Daoy (cell line): ENCODE measurements at places on chromosomes 3 and 15. TPM values are rescaled to one million over a fixed set of nuclear protein-coding genes. Genes with fewer than 3 reads are reported as not detected.

The IL17RD gene
- total RNA-seq = 0.46 and 0.71 TPM in 2 replicates

The CCDC14 gene
- 40.6 and 63.7 TPM in 2 replicates for total RNA-seq

The PKM gene
- 1,722 and 1,777 TPM in 2 replicates for total RNA-seq

The PLS1 gene
- 30.5 and 31.6 TPM in 2 replicates for total RNA-seq

The SI gene
- not detected in 2 replicates for total RNA-seq

GRCh38 chr3:71309342-71309741 is 274.2 kb downstream of the FOXP1 start:
- DNase-seq = no peak

- DNase-seq = no peak
Observed at GRCh38 chr3:52845157-52845556, 10.3 kb upstream of the MUSTN1 start.

DNA sequence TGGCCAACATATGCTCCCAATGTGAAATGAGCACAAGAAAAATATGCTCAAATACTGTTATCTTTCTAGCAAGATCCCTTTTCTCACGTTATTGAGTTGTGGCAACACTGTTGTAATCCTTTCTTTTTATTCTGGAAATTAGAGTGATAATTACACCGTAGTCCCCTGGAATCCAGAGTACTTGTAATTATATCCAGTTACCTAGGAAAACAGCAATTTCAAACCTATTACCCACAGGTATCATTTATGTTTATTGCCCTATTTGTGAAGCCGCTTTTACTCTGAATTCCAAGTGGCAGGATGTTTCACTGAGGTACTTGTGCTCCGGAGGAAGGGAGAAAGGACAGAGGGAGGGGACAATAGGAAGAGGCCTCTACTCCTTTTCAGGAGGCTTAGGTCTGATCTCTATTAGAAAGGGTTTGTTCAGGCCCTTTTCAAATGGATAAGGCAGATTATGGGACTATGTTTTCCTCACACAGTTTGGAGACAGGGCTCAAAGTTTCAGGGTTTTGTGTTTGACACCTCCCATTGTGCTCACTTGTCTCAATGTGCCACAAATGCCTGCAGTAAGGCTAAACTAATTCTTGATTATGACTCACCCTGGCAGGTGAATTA is 646.6 kb downstream of the TUSC7 start:
- DNase-seq = no peak

GRCh38 chr3:112056451-112056929 is 22.0 kb downstream of the TMPRSS7 start:
- DNase-seq = peak; percentile 42

DNA sequence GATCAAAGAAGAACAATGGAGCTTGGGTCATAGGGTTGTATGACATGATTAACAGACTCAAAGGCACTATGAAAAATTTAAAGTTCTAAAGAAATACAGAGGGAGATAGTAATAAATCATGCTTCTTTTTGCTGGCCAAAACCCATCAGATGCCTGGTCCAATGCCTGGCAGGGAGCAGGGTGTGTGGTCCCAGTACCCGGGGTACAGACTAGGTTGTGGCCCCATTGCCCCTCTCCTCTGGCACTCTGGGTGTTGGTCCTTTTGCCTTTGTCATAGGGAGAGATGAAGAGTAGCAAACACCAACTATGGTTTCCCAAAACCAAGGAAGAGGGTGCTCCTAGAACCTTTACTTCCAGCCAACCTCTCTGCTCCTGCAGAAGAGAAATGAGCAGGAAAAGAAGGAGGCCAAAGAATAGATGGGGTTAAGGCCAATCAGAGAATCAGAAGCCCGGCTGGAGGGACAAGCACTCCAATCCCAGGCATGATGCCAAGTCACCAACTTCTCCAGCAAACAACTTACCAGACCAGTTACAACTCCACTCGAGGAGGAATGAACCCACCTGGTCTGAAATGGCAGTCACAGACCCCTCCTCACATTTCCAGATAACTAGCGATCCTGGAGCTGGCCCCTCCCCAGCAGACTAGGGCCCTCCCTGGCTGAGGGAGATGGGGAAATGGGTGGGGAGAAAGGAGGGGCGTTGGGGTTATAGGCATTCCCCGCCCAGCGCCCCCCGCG is 1.8 kb downstream of the IGDCC3 start:
- DNase-seq = no peak

GRCh38 chr3:171873580-171873979 is 30.4 kb downstream of the TMEM212 start:
- DNase-seq = peak; percentile 61
